IPS-NIHi11 (cell line): ENCODE measurements at places on chromosomes 11 and 22.

- no peak for DNase-seq
Observed at GRCh38 chr22:46031066-46031465, 54.1 kb upstream of the WNT7B start.

DNA sequence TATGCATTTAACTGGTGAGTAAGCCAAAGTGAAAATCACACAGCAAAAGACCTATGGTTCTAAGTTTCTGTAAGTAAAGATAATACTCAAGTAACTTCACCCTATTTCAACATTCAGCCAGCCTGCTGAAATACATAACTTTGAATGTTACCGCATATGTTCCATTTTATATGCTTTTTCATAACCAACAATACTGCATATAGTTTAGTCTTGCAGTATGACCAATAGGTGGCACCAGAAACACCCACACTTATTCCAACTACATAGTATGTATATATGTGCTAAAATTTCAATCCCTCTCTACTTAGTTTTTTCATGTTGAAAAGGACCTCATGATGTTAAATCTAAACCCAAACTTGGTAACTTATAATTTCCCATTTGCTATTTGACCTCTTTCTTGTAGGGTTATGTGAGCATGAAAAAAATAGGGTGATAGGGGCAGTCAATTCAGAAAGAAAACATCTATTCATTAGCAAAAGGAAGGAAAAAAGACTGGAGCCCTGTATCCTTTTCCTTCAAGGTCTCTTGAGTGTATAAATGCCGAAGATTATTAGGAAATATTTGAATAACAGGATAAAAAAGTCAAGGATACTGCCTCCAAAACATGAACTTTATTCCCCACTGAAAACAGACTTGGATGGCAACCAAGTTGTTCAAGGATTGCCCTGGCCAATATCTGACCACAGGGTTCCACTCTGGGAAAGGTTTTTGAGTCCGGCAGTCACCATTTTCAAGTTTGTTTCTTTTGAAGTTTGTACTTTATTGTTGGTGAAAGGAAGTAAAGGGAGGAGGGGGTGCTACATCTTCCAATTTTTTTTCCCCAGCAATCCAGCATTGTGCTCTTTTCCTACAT is 23.8 kb upstream of the FZD4 start:
- DNase-seq: no peak

GRCh38 chr22:21612858-21613257 is 17.0 kb downstream of the YDJC start:
- DNase-seq: no peak

DNA sequence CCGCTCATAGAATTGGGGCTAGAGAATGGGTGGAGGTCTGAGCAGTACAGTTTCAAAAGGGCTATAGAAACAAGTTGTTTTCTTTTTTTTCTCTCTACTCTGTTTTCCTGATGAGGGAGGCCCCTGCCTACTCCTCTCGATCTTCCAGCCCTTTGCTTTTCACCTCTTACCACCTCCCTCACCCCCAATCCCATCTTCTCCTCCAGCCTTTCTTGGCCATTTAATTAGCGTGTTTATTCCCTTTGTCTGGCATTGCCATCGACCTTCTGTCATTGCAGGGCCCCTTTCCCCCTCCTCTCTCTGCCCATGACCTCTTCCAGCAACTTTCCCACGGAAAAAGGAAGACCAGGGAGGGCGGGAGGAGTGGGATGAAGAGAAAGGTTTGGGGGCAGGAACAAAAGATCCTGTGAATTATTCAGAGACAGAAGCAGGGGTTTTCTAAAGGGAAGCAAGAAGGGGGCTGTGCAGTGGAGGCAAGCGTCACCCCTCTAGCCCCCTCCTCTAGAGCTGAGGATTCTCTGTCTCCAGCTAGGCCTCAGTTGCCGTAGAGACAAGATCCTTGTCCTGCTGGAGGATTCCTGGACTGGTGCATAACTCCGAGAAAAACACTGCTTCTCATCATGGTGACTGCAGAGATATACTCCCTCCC is 12.9 kb downstream of the DTX4 start:
- no peak for DNase-seq

- DNase-seq: no peak
Observed at GRCh38 chr22:44168206-44168605, 12.5 kb upstream of the PARVG start.
